ENCODE measurements at places on chromosomes 1 and 21. TPM values are rescaled to one million over a fixed set of nuclear protein-coding genes. Genes with fewer than 3 reads are reported as not detected.
A peak's percentile ranks its signal among the peaks of the same experiment; 100 is the strongest.

DNA sequence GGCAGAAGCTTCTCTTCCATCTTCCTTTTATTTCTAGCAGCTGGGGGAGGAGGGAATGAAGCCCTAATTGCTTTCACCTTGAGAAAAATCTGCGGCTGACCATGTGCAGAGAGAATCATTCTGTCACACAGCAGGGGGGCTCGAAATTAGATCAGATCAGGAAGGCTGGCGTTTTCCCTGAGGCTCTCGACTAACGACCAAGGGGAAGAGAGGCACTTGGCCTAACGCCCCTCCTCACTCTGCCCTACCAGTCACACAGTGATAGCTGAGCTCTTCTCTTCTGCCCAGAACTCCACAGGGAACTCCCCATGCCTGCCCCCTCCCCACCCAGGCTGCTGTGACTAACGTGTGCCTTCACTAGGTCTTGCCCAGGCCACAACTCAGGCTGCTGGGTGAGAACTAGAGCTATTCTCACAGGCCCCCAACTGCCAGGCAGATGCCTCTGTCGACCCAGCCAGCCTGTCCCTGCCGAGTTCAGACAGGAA, 26.5 kb upstream of the KHDRBS1 start:
- no peak for DNase-seq
- no peaks in the 10 kb centered on the region for H3K27me3 ChIP-seq
- peaks cover 46% of the 10 kb centered on the region for H3K4me1 ChIP-seq
- H3K27ac ChIP-seq, result no peak overlapping the region
- no peaks in the 10 kb centered on the region for H3K36me3 ChIP-seq
- H3K4me3 ChIP-seq, result no peak overlapping the region

PLEKHN1 gene
- total RNA-seq, result 3.5 TPM

- peak overlapping the region; percentile 65 for H3K4me3 ChIP-seq
- peak overlapping the region; percentile 80 for H3K27ac ChIP-seq
- H3K4me1 ChIP-seq, result peaks cover 75% of the 10 kb centered on the region
These were observed 1.7 kb upstream of the NADK start for GRCh38 chr1:1779691-1780597.

DNA sequence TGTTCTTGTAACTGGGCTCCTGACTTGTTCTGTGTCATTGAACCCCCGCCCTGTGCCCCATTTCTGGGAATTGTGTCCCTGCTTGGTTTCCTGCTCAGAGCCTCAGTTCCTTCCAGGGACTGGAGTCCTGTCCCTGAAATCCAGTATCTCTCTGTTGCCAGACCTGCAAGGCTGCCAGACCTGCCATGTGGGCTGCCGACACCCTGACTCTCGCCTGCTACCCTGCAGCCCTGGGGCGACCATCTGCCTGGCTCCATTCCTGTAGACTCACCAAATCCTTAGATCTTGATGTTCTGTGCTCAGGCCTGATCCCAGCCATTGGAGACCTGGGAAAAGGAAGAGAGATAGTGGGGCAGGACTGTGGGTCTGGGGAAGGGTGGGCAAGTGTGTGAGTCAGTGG, 383.3 kb upstream of the PROX1 start:
- H3K27me3 ChIP-seq, result no peaks in the 10 kb centered on the region
- no peak overlapping the region for H3K27ac ChIP-seq
- no peaks in the 10 kb centered on the region for H3K36me3 ChIP-seq
- no peaks in the 10 kb centered on the region for H3K4me1 ChIP-seq
- no peak for DNase-seq
- no peak overlapping the region for H3K4me3 ChIP-seq

ARTN gene
- 0.49 TPM for total RNA-seq

DNA sequence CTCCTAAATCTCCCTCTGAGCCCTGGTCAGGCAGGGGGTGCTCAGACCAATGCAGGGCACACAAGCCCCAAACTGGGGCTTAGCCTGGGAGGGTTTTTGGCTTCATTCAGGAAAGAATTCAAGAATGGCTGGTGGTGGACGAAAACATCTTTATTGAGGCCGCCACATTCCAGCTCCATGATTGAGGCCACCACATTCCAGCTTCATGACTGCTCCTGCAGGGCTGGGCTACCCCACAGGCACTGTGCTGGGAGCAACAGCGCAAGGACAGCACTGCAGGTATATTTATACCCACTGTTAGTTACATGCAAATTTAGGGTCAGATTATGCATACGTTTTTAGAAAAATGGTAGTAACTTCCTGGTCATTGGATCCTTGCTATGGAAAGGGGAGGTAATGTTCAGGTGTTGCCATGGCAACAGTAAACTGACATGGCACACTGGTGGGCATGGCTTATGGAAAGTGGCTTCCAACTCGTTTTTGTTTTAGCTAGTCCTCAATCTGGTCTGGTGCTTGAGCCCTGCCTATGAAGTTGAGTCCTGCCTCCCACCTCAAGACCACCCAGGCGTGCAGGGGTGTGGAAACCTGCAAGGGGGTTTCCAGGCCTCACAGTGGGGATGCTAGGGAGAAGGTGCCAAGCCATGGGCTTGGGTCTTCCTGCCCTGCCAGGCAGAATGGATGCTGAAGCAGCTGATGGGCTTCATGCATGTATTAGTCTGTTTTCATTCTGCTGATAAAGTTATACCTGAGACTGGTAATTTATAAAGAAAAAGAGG, 348.7 kb upstream of the AJAP1 start:
- no peaks in the 10 kb centered on the region for H3K36me3 ChIP-seq
- no peak overlapping the region for H3K4me3 ChIP-seq
- H3K27me3 ChIP-seq, result no peaks in the 10 kb centered on the region
- no peak for DNase-seq

GRCh38 chr1:41558761-41559171, 74.3 kb upstream of the EDN2 start:
- no peak overlapping the region for H3K4me3 ChIP-seq
- no peak overlapping the region for H3K27ac ChIP-seq
- H3K4me1 ChIP-seq, result no peaks in the 10 kb centered on the region
- H3K27me3 ChIP-seq, result no peaks in the 10 kb centered on the region

- no peak overlapping the region for H3K27ac ChIP-seq
- H3K4me1 ChIP-seq, result no peaks in the 10 kb centered on the region
- no peak for DNase-seq
- H3K27me3 ChIP-seq, result no peaks in the 10 kb centered on the region
- no peak overlapping the region for H3K4me3 ChIP-seq
- H3K36me3 ChIP-seq, result no peaks in the 10 kb centered on the region
These were observed 12.4 kb downstream of the ATP1A2 start for GRCh38 chr1:160127865-160128523.

STYXL2 gene
- not detected for total RNA-seq

RHOU gene
- 0.88 TPM for total RNA-seq

- H3K4me1 ChIP-seq, result no peaks in the 10 kb centered on the region
- H3K27ac ChIP-seq, result no peak overlapping the region
- no peaks in the 10 kb centered on the region for H3K36me3 ChIP-seq
- H3K4me3 ChIP-seq, result no peak overlapping the region
- H3K27me3 ChIP-seq, result no peaks in the 10 kb centered on the region
These were observed 39.2 kb downstream of the CSMD2 start for GRCh38 chr1:34125721-34126380.

GRCh38 chr1:86339906-86340305, 56.2 kb downstream of the ODF2L start:
- H3K27me3 ChIP-seq, result no peaks in the 10 kb centered on the region
- H3K27ac ChIP-seq, result no peak overlapping the region
- H3K36me3 ChIP-seq, result no peaks in the 10 kb centered on the region
- DNase-seq, result no peak

DNA sequence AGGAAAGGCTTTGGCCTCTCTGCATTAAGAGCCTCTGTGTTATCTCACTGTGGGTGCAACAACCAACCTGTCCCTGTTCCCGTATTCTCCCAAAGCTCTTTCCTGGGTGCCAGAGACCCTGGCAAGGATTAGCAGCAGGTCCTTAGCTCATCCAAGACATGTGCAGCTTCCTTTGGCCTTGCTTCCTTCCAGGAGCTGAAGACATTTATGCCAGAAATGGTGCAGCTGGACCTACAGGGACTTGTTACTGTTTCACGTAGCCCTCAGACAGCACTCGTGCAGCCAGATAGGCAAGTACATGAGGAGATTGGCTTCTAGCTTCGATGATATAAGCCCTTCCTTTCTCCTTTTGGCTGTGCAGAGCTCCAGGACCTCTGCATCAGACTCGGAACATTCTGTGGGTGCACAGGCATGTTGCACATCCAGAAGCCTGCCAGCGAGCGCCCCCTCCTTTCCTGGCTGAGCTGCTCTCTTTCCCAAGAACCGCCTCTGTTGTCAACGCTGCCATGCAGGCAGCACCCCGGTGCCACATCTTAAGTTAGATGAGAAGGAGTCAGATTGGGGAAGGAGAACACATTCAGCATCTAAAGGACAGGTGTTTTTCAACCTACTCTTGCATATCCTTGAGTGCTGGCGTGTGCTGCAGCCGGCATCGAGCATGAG, 284.5 kb upstream of the PLXNA2 start:
- DNase-seq, result no peak
- H3K4me3 ChIP-seq, result no peak overlapping the region
- H3K27ac ChIP-seq, result no peak overlapping the region
- H3K4me1 ChIP-seq, result no peaks in the 10 kb centered on the region

SEMA6C gene
- total RNA-seq, result 3.1 TPM

DNA sequence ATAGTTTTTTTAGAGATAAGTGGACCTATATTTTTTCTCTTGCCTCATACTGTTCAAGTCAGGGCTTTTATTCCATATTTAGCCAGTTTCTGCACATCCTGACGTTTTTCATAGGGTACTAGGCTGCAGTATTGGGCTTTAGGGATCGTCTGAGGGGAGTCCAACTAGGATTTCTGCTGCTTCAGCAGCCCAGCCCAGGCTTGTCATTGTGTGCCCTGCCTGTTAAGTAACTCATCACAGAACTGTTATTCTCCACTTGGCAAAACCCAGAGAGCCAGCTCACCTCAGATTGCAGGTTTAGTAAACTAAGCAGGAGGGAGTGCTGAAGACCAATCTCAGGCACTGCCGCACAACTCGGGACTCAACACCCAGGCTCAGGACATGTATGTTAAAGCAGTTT, 2.8 kb downstream of the GALNT2 start:
- H3K4me3 ChIP-seq, result no peak overlapping the region
- peaks cover 6% of the 10 kb centered on the region for H3K4me1 ChIP-seq
- H3K36me3 ChIP-seq, result no peaks in the 10 kb centered on the region
- H3K27me3 ChIP-seq, result no peaks in the 10 kb centered on the region
- no peak for DNase-seq

DNA sequence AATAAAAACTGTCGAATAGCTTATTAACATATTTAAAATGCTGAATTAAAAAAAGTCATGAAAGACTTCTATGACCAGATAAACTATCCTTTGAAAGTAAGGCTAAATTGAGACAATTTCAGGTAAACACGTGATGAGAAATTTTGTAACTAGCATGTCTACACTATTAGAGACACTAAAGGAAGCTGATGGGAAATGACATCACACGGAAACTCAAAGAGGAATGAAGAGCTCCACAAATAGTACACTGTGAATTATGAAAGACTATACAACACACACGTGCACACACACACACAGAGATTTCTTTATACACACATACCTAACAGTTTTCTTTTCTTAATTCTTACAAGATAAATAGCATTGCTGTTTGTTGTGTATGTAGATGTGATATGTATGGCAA, 70.9 kb upstream of the PLA2G4A start:
- no peak overlapping the region for H3K27ac ChIP-seq
- H3K4me1 ChIP-seq, result no peaks in the 10 kb centered on the region
- H3K36me3 ChIP-seq, result no peaks in the 10 kb centered on the region
- no peak overlapping the region for H3K4me3 ChIP-seq
- no peaks in the 10 kb centered on the region for H3K27me3 ChIP-seq

NR5A2 gene
- total RNA-seq, result not detected

DDX59 gene
- total RNA-seq, result 23.4 TPM

- no peaks in the 10 kb centered on the region for H3K36me3 ChIP-seq
- H3K4me1 ChIP-seq, result peaks cover 11% of the 10 kb centered on the region
These were observed 8.8 kb upstream of the ID3 start for GRCh38 chr1:23567996-23568607.

IL20 gene
- total RNA-seq, result not detected

DNA sequence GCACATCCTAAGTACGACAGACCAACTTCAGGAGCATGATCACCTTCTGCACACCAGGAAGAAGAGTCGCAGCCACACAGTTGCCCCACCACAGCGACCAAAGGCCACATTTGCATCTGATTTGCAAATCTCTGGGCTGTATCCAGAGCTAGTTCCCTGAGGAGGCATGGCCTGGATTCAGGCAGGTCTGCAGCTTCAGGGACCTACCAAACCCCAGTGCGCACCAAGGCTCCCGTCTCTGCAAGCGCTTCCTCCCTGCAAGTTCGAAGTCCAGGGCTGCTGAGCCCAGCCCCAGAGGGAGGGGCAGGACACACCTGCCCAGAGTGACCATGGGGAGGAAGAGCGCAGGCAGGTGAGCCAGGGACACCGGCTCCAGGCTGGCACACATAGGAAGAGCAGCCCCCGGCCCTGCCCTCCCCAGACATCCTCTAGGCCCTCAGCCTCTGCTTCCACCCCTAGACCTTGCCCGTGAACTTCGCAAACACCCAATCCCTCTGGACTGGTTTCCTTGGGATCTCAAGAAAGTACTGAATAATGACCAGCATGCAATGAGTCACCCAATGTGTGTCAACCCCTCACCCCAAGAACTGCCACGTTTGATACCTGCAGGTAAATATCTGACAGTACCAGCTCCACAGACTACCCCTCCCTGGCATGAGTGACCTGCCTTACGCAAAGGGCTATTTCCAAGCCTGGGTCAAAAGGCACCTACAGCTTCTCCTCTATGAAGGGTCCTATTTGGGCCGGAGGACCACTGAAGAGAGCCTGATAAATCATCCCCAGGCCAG, 36.8 kb downstream of the CASZ1 start:
- H3K4me3 ChIP-seq, result no peak overlapping the region

- no peak overlapping the region for H3K4me3 ChIP-seq
- H3K27me3 ChIP-seq, result no peaks in the 10 kb centered on the region
- peaks cover 13% of the 10 kb centered on the region for H3K4me1 ChIP-seq
- DNase-seq, result no peak
- H3K27ac ChIP-seq, result no peak overlapping the region
These were observed 17.1 kb downstream of the RC3H1 start for GRCh38 chr1:174005032-174005431.

TMPRSS3 gene
- total RNA-seq, result 20.4 TPM

GRCh38 chr1:33255347-33256220, 708 bp upstream of the ZNF362 start:
- no peaks in the 10 kb centered on the region for H3K36me3 ChIP-seq
- H3K27me3 ChIP-seq, result no peaks in the 10 kb centered on the region
- no peak overlapping the region for H3K4me3 ChIP-seq
- H3K27ac ChIP-seq, result no peak overlapping the region
- no peak for DNase-seq

ANGPTL3 gene
- total RNA-seq, result not detected

TNFRSF9 gene
- total RNA-seq, result 279 TPM

Measured in CD8-positive, alpha-beta memory T cell (primary cell).